HFFc6 (cell line): ENCODE measurements at places on chromosomes 4 and X.

DNA sequence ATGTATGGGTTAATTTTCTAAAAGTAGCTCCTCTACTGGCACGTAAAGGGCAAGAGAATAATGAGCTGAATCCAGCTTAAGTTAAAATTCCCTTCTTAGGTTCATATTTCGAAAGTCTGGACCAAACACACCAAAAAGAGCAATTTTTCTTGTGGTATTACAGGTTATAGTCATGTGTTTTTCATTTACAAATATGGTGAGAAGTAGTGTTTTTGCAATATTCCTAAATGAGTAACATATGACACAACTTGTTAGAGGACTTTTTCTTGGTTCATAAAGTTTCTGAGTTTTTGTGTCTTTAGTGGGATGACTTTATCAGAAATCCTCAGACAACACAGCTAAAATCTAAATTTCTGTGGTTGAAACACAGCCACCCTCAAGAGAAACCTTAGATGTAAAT lies 172.1 kb downstream of the AFF2 start:
- no peaks in the 10 kb centered on the region for H3K4me1 ChIP-seq
- no peaks in the 10 kb centered on the region for H3K36me3 ChIP-seq
- H3K27ac ChIP-seq, result no peak overlapping the region
- H3K27me3 ChIP-seq, result no peaks in the 10 kb centered on the region; the same call in 1 of the 2 replicates
- no peak for DNase-seq
- H3K4me3 ChIP-seq, result no peak overlapping the region

GRCh38 chr4:72283357-72283756 lies 251.6 kb downstream of the NPFFR2 start:
- H3K4me3 ChIP-seq, result no peak overlapping the region
- H3K27me3 ChIP-seq, result peaks cover 3% of the 10 kb centered on the region
- no peaks in the 10 kb centered on the region for H3K36me3 ChIP-seq
- no peak overlapping the region for H3K27ac ChIP-seq
- no peak for DNase-seq

- DNase-seq, result no peak
- no peaks in the 10 kb centered on the region for H3K4me1 ChIP-seq
- H3K4me3 ChIP-seq, result no peak overlapping the region
- no peak overlapping the region for H3K27ac ChIP-seq
- H3K27me3 ChIP-seq, result no peaks in the 10 kb centered on the region
These were observed 538.7 kb upstream of the PABPC4L start for GRCh38 chr4:134740290-134740689.

GRCh38 chr4:124955476-124955875 lies 242.9 kb upstream of the ANKRD50 start:
- peaks cover 18% of the 10 kb centered on the region for H3K4me1 ChIP-seq
- H3K4me3 ChIP-seq, result no peak overlapping the region
- DNase-seq, result no peak
- no peak overlapping the region for H3K27ac ChIP-seq
- no peaks in the 10 kb centered on the region for H3K27me3 ChIP-seq
- peaks cover 12% of the 10 kb centered on the region for H3K36me3 ChIP-seq

DNA sequence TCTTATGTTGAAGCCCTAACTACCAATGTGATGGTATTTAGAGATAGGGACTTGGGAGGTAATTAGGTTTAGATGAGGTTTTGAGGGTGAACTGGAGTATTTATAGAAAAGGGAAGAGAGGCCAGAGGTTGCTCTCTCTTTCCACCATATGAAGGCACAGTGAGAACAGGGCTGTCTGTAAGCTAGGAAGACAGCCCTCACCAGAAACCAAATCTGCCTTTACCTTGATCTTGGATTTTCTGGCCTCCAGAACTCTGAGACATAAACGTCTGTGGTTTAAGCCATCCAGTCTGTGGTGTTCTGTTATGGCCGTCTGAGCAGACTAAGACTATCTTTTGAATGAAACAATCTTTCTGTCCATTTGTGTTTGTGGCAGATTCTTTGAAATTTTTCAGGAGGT lies 223.7 kb downstream of the PDHA2 start:
- H3K4me3 ChIP-seq, result no peak overlapping the region
- H3K36me3 ChIP-seq, result no peaks in the 10 kb centered on the region
- DNase-seq, result no peak
- H3K27me3 ChIP-seq, result no peaks in the 10 kb centered on the region

DNA sequence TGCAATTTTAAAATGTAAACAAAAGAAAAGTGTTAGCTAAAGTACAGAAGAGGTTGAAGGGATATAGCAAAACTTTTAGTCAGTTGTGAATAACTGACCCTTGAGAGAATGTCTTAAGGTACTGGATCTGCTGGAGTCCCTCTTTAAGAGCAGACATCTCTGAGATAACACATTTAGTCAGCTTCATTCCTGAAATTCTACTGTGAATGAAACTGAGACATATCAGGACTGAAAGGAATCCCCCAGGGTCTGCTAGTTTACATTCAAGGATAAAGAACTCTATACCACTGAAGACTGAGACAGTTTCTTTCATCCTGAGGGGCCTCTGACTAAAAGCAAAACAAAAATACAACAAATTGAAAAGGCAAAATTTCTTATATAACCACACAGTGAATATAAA lies 54.4 kb downstream of the PGRMC1 start:
- DNase-seq, result no peak
- peaks cover 3% of the 10 kb centered on the region for H3K27me3 ChIP-seq
- no peaks in the 10 kb centered on the region for H3K36me3 ChIP-seq

DNA sequence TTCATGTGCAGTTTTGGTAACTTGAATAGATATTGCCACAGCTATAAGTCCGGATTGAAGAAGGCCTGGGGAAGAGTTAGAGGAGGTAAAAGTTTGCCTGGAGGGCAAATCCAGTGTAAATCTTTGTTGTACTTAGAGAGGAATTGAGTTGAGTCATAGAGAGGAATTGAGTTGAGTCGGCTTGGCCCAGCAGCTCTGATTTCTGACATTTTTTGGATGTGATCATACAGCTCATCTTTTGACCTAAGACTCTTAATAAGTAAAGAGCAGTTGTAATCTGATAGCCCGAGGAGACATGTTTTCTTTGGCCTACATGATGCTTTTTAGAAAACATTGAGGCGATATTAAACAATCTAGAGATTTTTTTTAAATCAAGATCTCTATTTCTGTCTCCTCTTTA lies 3.9 kb downstream of the KIT start:
- peak; percentile 97 for DNase-seq
- H3K36me3 ChIP-seq, result no peaks in the 10 kb centered on the region
- H3K4me1 ChIP-seq, result peaks cover 39% of the 10 kb centered on the region

GRCh38 chr4:80197601-80198440 lies 518 bp downstream of the PRDM8 start:
- H3K4me3 ChIP-seq, result peak overlapping the region; percentile 95
- H3K27me3 ChIP-seq, result peaks cover 1% of the 10 kb centered on the region
- H3K27ac ChIP-seq, result peak overlapping the region; percentile 78
- peaks cover 20% of the 10 kb centered on the region for H3K36me3 ChIP-seq
- DNase-seq, result no peak

GRCh38 chr4:153471698-153472093 lies 5.5 kb downstream of the TMEM131L start:
- no peak overlapping the region for H3K4me3 ChIP-seq
- no peak for DNase-seq
- H3K4me1 ChIP-seq, result peaks cover 38% of the 10 kb centered on the region
- peaks cover 11% of the 10 kb centered on the region for H3K36me3 ChIP-seq
- no peak overlapping the region for H3K27ac ChIP-seq

DNA sequence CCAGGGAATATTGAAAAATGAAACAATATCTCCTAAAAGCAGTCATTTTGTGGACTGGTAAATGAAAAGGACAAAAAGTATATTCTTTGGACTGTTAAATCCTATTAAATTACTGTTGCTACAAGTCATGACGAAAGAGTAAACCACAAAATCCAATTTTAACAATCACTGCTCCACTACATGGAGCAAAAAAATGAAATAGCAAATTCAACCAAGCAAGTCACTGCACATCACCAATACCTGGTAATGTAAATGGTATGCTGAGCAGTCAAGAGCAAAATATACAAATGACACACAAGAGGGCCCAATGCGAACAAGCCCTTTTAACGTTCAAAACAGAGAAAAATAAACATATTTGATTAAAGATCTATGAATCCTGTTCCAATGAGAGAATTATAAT lies 126.2 kb downstream of the KLHL13 start:
- DNase-seq, result no peak
- no peak overlapping the region for H3K4me3 ChIP-seq
- no peak overlapping the region for H3K27ac ChIP-seq

- H3K36me3 ChIP-seq, result peaks cover 28% of the 10 kb centered on the region
- peak overlapping the region; percentile 39 for H3K4me3 ChIP-seq
- DNase-seq, result peak; percentile 71
- no peaks in the 10 kb centered on the region; the same call in 1 of the 2 replicates for H3K27me3 ChIP-seq
- H3K27ac ChIP-seq, result no peak overlapping the region; the same call in 1 of the 2 replicates
These were observed 19.6 kb downstream of the RCHY1 start for GRCh38 chr4:75494563-75494962.

DNA sequence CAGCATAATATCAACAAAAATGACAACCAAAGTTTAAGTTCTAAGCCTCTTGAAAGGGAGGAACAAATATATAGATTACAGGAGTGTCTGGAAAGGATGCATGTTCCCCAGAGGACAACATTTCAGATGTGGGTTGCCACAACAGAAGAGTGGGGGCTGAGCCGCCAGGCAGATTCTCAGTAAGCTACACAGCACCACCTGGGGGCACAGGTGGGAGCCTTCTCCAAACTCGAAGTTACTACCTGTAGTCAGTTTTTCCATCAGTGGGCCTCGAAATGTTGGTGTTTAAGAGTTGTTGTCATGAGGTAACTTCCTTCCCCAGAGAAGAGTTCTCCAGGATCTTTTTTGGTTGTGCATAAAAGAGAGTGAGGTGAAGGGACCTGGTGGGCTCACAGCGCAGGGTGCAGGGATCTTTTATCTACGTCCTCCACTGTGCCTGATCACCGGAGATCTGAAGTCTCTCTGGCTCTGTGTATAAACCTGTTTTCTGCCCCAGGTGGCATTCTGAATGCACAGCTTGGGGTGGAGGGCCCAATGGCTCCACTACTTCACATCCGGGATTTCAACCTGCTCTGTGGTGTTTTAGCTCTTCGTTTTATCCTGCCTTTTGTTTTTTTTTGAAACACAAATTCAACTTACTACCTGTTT lies 58.4 kb upstream of the STS start:
- H3K36me3 ChIP-seq, result peaks cover 8% of the 10 kb centered on the region
- H3K4me1 ChIP-seq, result peaks cover 24% of the 10 kb centered on the region
- no peak for DNase-seq
- H3K4me3 ChIP-seq, result no peak overlapping the region

- no peak overlapping the region for H3K27ac ChIP-seq
- H3K4me3 ChIP-seq, result no peak overlapping the region
- no peaks in the 10 kb centered on the region for H3K4me1 ChIP-seq
- H3K27me3 ChIP-seq, result no peaks in the 10 kb centered on the region
- H3K36me3 ChIP-seq, result no peaks in the 10 kb centered on the region; the same call in 1 of the 2 replicates
These were observed 258.9 kb downstream of the SPANXN1 start for GRCh38 chrX:145506214-145506613.

- no peak overlapping the region for H3K4me3 ChIP-seq
- H3K27ac ChIP-seq, result peak overlapping the region; percentile 25
- no peaks in the 10 kb centered on the region; the same call in 1 of the 2 replicates for H3K27me3 ChIP-seq
These were observed 429.3 kb downstream of the INPP4B start for GRCh38 chr4:142416711-142417275.

GRCh38 chr4:23237771-23238170 lies 545.0 kb downstream of the GBA3 start:
- H3K4me1 ChIP-seq, result no peaks in the 10 kb centered on the region
- no peak overlapping the region for H3K27ac ChIP-seq
- no peak for DNase-seq
- no peaks in the 10 kb centered on the region for H3K27me3 ChIP-seq
- no peaks in the 10 kb centered on the region for H3K36me3 ChIP-seq
- H3K4me3 ChIP-seq, result no peak overlapping the region

- H3K36me3 ChIP-seq, result no peaks in the 10 kb centered on the region
- H3K4me1 ChIP-seq, result no peaks in the 10 kb centered on the region
- H3K4me3 ChIP-seq, result no peak overlapping the region
- H3K27me3 ChIP-seq, result no peaks in the 10 kb centered on the region; the same call in 1 of the 2 replicates
- DNase-seq, result no peak
These were observed 93.2 kb upstream of the DIAPH2 start for GRCh38 chrX:96591421-96591820.

DNA sequence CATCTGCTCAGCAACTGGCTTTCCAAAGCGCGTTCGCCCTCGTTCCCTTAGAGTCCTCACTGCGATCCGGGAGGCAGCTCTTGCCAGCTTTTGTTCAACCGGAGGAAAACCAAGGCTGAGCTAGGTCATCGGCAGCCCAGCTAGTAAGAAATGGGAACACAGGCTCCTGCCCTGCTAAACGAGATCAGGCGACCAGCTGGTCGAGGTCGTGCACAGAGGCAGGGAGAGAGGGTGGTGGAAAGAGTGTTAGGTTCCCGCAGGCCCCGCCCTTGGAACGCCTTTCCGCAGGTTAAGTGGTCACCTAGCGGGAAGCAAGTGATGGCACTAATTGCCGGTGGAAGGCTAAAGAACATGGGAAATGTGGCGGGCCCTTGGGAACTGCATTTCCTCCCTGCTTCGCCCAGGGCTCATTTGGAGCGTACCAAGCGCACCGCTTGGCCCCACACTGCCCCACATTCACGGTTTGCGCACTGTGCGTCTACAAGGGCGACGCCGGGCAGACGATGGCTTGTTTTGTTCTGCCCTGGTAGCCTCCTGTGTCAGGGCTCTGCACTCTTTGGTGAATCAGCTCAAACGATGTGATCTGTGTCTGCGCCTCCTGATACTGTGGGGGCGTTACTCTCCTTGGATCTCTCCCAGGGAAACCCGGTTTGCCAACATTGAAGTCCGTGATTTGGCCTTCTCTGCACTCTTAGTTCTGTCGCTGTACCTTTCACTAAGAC lies 7.2 kb upstream of the PRDM8 start:
- H3K4me1 ChIP-seq, result peaks cover 87% of the 10 kb centered on the region
- peak overlapping the region; percentile 63; the same call in 1 of the 2 replicates for H3K27ac ChIP-seq
- DNase-seq, result no peak
- H3K27me3 ChIP-seq, result peaks cover 2% of the 10 kb centered on the region
- peak overlapping the region; percentile 63; the same call in 1 of the 2 replicates for H3K4me3 ChIP-seq
- H3K36me3 ChIP-seq, result peaks cover 15% of the 10 kb centered on the region

- no peak for DNase-seq
- no peaks in the 10 kb centered on the region for H3K4me1 ChIP-seq
- no peaks in the 10 kb centered on the region for H3K36me3 ChIP-seq
- no peak overlapping the region for H3K4me3 ChIP-seq
These were observed 24.1 kb upstream of the MAGEC1 start for GRCh38 chrX:141879616-141880015.

GRCh38 chrX:132181364-132181763 lies 37.9 kb downstream of the RAP2C start:
- no peaks in the 10 kb centered on the region for H3K36me3 ChIP-seq
- no peak for DNase-seq
- H3K4me3 ChIP-seq, result no peak overlapping the region
- H3K27ac ChIP-seq, result no peak overlapping the region

DNA sequence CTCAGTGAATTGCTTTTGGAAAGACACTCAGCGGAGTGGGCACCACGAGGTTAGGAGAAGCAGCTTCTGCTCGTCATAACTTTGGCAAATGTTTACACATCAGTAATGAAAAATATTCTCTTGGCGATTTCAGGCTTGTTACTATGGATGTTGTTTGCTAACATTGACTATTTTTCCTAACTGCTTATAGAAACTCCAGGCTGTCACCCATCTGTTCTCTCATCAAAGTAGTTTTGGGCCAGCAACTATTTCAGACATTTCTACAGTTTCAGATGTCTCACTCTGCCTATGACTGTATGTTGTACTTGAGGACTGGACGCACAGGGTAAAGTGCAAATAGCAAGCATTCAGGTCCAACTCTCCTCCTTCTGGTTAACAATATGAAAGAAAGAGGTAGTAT lies 346.7 kb downstream of the TRIML1 start:
- no peak overlapping the region for H3K4me3 ChIP-seq
- no peak overlapping the region for H3K27ac ChIP-seq
- H3K36me3 ChIP-seq, result no peaks in the 10 kb centered on the region; the same call in 1 of the 2 replicates
- no peak for DNase-seq
